ENCODE measurements at places on chromosomes 2 and 18.
A peak's percentile ranks its signal among the peaks of the same experiment; 100 is the strongest.

GRCh38 chr2:120398051-120398995 lies 52.4 kb downstream of the INHBB start:
- DNase-seq: peak; percentile 59

DNA sequence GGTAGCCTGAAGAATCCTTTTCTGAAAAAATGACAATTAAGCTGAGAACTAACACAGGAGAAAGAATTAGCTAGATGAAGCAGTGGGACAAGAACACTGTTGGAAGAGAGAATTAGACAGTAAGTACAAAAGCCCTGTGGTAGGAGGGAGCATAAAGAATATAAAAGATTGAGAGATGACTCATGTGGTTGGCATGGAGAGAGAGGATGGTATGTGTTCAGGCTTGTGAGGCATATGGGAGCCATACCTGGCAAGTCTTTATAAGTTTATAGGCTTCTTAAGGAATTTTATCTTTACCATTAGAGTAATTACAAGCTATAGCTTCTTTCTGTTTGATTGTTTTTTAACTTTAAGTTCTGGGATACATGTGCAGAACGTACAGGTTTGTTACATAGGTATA lies 325.0 kb downstream of the ARL6IP6 start:
- no peak for DNase-seq

DNA sequence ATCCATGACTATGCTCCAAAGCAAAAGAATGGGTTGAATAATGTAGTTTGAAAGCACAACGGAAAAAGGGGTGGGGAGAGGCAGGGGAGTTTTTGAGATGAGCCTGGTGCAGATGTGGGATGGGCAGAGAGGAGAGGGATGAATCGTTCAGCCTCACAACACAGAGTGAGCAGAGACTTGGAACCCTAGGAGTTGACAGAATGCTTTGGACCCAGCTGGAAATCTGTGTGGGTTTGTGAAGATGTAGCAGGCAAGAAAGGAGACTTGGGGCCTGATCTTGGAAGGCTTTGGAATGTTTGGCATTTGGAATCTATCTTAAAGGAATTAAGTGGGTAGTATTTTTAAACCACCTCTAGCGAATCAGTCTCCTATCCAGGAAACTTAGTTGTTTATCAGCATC lies 66.0 kb upstream of the KCTD1 start:
- no peak for DNase-seq

DNA sequence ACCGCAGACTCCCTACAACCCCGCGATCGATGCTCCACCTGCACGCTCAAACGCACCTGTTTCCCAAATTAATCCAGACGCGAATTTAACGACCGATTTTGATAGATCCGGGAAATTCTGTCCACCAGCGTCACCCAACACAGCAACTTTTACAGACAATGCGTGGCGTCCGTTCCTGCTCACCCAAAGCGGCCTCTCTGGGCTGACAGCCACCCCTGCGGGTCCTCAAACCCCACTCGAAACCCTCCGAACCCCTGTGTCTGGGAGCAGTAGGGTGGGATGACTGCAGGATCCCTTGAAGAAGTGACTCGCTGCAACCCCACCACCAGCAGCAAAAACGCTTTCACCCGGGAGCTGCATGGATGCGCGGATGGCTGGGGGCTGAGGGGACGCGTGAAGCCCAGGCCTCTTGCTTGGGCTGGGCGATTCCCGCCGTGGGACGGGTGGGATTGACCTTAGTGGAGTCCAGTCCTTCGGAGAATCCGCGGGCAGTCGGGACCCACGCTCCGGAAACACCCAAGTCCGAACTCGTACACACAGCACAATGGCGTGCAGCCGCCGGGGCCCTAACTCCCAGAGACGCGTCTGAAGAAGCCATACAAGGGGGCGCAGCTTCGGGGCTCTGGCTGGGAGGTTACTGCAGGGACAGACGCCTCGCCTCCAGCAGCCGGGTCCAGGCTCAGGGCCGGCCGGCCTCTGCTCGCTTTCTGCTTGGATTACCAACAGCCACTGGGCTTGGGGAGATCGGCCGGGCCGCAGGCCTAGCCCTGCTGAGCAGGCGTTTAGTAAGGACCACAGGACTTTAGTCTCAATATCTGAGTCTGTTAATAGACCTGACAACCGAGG lies 31.1 kb upstream of the ATP6V1B1 start:
- DNase-seq: no peak

DNA sequence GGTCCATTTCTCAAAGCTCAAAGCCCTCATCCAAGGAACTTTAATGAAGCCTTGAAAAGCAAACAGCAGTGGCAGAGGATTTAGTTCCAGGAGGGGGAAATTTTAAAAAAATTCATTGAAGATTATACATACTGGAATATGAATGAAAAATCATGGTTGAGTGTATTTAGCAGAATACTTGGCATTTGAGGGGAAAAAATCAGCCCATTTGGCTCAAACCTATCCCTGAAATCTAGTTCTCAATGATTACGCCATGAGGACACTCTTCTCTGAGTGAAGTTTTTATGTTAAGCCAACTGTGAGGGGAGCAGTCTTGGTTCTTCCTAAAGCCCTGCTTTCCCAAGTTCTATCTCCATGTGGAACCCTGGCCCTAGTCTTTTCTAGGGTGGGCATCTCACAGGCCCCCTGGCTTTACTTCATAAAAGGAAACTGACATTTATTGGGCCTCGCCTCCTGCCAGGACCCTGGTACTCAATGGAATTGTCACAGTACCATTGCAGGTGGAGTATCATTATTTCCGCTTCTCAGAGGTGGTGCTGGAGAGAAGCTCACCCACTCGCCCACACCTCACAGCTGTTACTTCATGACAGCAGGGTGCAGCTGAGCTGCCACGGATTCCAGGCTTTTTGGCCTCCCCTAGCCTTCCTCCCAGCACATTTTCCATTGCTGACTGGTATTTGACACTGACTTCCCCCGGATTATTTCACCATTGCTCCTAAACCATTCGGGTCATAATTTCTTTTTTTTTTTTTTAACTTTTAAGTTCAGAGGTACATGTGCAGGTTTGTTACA lies 56.8 kb downstream of the NXPH2 start:
- DNase-seq: no peak

GRCh38 chr18:31634331-31634713 lies 42.6 kb downstream of the TTR start:
- no peak for DNase-seq

DNA sequence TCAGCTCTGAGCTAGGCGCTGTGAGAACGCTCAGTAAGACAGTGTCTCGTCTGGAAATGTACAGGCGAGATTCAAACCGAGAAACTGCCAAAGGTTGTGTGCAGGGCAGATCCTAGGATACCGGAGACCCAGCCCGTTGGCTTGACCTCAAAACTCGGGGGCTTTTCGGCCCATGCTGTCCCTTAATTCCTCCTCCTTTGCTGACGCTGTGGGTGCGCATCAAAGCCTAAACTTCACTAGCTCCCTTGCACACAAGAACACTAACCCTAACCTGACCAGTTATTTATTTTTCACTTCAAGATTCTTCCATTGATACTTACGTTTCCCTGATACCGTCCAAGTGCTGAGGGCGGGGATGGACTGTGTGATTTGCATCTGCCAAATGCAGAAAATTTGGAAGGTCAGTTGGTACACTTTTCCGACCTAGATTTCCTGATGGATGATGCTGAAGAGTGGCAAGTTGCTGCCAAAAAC lies 1.0 kb upstream of the AAK1 start:
- DNase-seq: no peak

GRCh38 chr2:186570604-186571003 lies 19.3 kb upstream of the ITGAV start:
- DNase-seq: no peak

- no peak for DNase-seq
Measured at GRCh38 chr18:24485681-24486080, 25.2 kb downstream of the HRH4 start.

DNA sequence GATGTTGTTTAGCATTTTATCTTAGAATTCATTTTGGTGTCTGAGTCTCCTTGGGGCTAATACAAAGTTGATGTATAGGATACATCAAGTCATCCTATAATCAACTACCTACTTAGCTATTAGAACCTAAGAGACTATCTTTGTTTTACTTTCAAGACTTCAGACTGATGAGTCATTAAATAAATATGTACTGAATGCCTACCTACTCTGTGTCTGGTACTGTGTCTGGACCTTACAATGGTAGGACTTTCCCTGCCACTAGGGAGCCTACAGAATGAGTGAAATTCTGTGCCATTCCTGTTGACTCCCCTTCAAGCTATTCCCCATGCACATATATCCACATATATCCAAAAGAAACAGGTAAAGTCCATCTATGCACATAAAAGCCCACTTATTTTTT lies 114.5 kb downstream of the ERBB4 start:
- no peak for DNase-seq

- DNase-seq: no peak
Measured at GRCh38 chr18:63346031-63346430, 21.0 kb downstream of the KDSR start.

DNA sequence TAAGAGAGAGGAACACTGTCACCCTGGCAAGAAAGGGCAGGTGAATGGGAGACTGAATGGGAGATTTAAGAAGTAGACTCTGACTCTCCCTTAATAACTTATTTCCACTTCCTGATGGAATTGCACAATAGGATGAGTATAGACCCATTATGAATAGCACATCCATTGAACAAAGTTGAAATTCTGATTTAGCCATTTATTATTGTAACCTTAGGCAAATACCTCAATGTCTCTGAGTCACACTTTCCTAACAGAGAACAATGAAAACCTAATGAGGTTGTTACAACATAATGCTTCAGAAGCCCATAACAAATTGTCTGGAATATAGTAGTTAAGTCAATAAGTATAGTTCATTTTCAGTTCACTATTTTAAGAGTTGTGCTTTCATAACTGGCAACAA lies 78.9 kb downstream of the NRXN1 start:
- DNase-seq: no peak

DNA sequence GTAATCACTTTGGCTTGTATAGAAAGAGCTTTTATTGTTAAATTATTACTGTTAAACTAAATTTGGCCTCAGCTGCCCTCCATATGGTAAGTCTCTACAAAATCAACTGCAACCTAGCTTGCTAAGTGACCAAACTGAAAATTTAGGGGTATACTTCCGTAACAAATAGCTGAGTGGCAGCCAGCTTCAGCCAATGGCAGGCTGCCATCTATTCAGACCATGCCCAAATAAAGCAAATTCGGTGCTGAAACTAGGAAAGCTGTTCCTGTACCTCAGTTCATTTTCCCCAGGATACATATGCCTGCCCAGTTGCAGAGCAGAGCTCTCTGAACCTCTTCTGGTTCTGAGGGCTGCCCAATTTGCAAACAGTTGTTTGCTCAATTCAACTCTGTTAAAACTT lies 94.8 kb downstream of the EML6 start:
- no peak for DNase-seq

DNA sequence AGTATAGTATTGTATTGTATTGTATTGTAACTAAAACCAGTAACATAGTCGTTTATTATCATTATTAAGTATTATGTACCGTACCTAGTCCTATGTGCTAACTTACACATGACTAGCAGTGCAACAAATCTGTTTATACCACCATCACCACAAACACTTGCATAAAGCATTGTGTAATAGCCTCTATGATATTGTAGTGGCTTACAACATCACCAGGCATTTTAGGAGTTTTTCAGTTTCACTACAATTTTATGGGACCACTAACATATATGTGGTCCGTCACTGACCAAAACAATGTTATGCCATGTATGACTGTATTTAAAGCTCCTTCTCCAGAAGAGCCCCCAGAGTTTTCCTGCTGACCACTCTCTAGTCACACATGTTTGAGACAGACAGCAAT lies 306.2 kb downstream of the SETBP1 start:
- no peak for DNase-seq

DNA sequence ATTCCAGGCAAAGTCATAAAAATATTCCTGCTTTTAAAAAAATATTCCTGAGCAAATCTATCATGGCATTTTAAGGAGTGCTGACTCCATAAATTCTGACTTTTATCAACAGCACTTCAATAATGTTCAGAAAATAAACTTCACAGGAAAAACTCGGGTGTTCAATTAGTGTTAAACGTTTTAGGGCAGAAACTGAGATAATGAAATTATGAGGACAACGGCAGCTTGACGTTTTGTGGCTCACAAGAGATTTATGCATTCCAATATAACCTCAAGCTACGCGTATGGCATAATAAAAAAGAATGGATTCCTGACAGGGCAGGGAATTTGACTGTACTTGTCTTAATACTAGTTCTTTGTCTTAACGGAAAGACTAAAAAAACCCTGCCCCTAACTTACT lies 133.2 kb downstream of the ICOS start:
- DNase-seq: no peak

GRCh38 chr2:120759543-120760331 lies 24.1 kb downstream of the GLI2 start:
- no peak for DNase-seq

GRCh38 chr2:207833251-207833751 lies 63.6 kb upstream of the FZD5 start:
- DNase-seq: no peak

GRCh38 chr2:65092791-65093190 lies 36.6 kb downstream of the CEP68 start:
- no peak for DNase-seq

DNA sequence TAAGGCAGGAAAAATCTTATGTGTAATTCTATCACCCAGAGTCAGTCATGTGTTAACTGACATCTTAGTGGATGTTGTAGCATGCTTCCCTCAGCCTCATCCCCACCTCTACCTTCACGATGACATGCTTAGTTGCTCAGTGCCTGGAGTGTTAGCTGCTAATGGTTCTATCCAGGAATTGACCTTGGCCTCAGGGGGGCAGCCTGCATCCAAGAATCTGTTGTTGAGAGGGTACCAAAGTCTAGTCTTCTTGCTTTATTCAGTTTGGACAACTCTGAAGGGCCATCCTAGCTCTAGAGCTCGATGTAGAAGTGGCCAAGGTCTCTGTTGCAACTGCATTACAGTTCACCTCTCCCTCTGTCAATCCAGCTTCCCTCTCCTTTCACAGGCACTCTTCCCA lies 61.2 kb downstream of the ACYP2 start:
- peak; percentile 30 for DNase-seq

DNA sequence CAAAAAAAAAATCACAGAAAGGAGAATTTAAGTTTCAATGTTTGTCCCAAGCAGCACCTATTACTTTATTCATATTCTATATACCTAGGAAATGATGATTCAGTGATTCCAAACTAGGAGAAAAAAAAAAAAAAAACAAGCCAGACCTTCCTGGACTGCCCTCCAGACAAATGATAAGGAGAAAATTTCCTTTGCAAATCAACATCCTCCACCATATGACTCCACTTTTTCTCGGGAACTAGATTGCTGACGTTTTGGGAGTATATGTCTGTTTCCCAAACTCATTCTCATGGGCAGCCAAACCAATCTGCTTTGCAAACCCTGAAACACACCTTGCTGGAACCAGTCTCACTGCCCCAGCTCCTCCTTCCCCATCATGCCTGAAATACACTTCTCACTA lies 16.8 kb downstream of the AP1S3 start:
- no peak for DNase-seq

DNA sequence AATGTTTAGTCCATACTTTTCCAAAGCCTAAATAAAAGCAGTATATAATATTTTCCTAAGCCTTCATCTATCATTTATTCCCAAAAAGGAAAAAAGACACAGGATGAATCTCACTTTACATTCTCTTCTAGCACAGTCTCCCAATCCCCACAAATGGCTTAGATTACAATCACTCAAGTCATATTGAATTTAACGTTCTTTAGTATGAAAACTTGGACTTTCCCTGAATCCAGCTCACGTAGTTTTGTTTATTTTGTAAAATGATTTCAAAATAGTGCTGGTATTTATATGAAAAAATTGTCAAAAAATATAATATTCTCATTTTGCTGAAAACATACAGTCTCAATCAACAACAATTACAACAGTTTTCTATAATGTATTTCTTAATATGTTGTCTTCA lies 137.7 kb upstream of the CCDC150 start:
- no peak for DNase-seq

GRCh38 chr2:149799013-149799705 lies 211.6 kb upstream of the MMADHC start:
- DNase-seq: no peak

All from AG08396 (cell line).